ENCODE measurements at places on chromosomes 2 and 18.

GRCh38 chr2:37350034-37350433 is 5.6 kb downstream of the QPCT start:
- DNase-seq: no peak
- no peak overlapping the region for H3K27ac ChIP-seq
- no peak overlapping the region for H3K4me3 ChIP-seq
- H3K4me1 ChIP-seq: peaks cover 6% of the 10 kb centered on the region
- no peaks in the 10 kb centered on the region for H3K36me3 ChIP-seq

DNA sequence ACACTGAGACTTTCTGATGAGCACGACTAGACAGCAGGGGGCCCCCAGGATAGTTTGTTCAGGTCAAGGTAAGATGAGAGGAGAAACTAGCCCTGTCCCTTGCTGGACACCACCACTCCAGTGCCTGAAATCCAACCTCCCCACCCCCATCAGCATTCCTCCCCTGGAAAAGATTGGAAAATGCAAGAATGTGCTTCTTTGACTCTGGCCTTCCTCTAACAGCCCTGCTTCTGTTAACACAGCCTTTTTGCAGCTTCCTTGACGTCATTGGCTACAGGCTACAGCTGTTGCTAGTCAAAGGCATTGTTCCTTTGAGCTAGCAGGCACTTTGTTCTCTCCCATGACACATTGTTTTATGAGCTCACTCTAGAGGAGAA is 20.1 kb upstream of the LTBP1 start:
- no peak for DNase-seq
- no peak overlapping the region for H3K27ac ChIP-seq
- H3K27me3 ChIP-seq: peaks cover 24% of the 10 kb centered on the region
- no peaks in the 10 kb centered on the region for H3K36me3 ChIP-seq
- no peaks in the 10 kb centered on the region for H3K4me1 ChIP-seq

DNA sequence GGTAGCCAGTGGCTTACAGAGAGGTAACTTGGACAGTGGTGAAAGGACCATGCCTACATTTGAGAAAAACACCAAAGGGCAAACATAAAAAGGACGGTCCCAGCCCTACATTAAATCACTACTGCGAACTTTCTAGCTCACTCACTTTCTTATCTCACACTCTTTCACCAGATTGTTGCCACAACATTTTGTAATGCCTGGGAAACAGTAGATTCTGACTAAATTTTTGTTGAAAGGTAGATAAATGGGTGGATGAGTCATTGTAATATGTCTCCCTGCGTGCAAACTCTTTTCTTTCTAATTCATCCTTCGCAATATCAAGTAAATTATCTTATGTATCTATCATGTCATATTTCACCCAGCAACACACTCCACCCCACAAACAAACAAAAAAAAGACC is 192.2 kb downstream of the IRS1 start:
- no peak for DNase-seq
- H3K4me1 ChIP-seq: peaks cover 25% of the 10 kb centered on the region
- no peak overlapping the region for H3K4me3 ChIP-seq
- H3K27ac ChIP-seq: no peak overlapping the region

DNA sequence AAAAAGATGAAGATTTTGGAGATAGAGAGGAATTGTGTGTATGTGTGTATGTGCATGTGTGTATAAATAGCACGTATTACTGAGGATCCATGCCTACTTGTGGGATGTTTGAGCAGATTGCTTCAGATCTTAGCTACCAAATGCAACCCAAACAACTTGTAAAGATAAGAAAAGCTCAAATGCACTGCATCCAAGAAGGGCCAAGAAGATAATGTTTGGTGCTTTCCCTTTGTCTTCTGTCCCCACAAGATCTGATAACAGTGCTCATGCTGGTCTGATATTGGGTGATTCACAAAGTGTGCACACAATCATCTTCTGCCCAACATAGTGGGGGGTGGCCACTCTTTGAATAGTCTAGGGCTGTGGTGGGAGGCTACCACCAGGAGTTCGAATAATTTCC is 284.8 kb upstream of the CYRIA start:
- H3K4me3 ChIP-seq: no peak overlapping the region
- no peak for DNase-seq
- no peaks in the 10 kb centered on the region for H3K4me1 ChIP-seq

DNA sequence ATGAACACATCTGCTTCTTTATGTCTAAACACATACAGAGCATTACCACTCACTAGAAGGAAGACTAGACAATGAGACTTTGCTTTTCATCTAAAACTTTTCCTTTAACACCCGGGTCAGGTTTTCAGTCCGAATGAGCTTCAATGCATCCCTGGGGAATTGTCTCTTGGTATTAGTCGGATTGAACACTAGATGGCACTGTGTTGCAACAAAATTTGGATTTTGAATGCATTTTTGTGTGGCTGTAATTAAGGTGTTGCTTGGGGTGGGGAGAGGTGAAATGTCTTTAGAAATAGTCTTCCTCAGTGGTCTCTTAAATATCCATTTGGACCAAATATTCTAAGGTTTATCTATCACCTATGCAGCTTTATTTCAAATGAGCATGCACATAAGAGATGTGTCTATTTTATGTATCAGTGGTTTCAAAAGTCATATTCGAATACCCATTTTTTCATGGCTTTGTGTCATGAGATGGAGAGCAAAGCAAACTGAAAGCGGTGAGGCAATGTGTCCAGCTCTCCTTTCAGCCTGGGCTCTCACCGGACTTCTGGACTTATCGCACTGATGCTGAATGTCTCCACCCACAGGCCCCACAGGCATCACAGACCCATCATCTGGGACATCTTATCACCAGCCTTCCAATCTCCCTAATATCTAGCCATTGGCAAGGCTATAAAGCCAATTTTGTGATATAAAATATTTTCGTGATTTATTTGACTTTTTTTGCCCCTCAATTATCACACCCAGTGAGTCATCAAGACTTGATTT is 510.3 kb downstream of the RNF144A start:
- H3K27me3 ChIP-seq: peaks cover 3% of the 10 kb centered on the region
- H3K27ac ChIP-seq: peak overlapping the region; percentile 69
- peak; percentile 36 for DNase-seq
- H3K36me3 ChIP-seq: peaks cover 9% of the 10 kb centered on the region
- H3K4me3 ChIP-seq: peak overlapping the region; percentile 2
- peaks cover 48% of the 10 kb centered on the region for H3K4me1 ChIP-seq

DNA sequence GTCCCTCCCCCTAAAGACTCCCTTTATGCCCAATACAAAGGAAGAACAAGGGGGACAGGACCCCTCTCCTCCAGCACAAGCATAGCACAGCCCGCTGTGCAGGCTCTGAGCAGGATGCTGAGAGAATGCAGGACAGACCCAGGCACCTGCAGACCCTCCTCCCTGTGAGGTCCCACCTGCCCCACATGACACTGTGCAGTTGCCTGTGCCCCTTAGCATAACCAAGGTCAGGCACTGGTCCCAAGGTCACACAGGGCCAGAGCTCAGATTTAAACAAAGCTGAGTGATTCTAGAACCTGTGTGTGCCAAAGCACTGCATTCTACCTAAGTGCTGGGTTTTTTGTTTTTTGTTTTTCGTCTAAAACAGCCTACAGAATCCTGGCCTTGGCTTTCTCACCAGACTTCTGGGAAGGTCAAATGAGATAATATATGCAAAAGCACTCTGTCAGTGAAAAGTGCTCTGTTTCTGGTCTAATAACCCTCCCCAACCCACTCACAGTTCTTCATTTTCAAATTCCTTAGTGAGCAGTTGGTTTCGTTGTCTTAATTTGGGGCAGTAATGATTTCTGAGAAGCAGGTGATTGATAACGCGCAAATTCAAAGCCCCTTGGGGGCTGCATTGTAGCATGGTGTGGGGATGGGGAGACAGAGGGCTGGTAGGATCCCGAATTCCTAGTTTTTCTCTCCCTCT is 125.7 kb downstream of the KCTD1 start:
- no peak overlapping the region for H3K4me3 ChIP-seq
- no peaks in the 10 kb centered on the region for H3K27me3 ChIP-seq
- H3K27ac ChIP-seq: no peak overlapping the region
- H3K36me3 ChIP-seq: no peaks in the 10 kb centered on the region

DNA sequence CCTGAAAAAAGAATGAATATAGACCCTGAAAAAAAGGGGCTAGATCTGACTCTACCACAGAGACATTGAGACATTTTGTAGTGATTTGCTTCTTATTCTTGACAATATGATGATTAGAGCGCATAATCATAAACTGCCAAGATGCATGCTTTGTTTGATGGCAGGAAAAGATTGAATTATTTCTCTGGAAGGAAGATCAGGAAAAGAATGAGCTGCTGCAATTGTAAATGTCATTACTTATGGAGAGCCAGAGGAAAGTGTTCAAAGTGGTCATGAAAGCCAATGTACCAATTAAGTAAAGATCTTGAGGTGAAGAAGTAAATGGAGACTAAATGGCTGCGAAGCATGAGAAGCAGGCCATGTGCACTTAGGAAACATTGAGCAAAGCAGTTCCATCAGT is 126.4 kb upstream of the NXPH2 start:
- no peaks in the 10 kb centered on the region for H3K4me1 ChIP-seq
- H3K27me3 ChIP-seq: no peaks in the 10 kb centered on the region
- no peak overlapping the region for H3K4me3 ChIP-seq
- H3K36me3 ChIP-seq: no peaks in the 10 kb centered on the region
- H3K27ac ChIP-seq: no peak overlapping the region

- no peak for DNase-seq
- H3K36me3 ChIP-seq: peaks cover 2% of the 10 kb centered on the region
- H3K27me3 ChIP-seq: peaks cover 85% of the 10 kb centered on the region
- peaks cover 4% of the 10 kb centered on the region for H3K4me1 ChIP-seq
These were observed 9.8 kb downstream of the POU3F3 start for GRCh38 chr2:104863468-104864279.

- DNase-seq: no peak
- H3K27me3 ChIP-seq: no peaks in the 10 kb centered on the region
- H3K36me3 ChIP-seq: peaks cover 31% of the 10 kb centered on the region
- H3K4me3 ChIP-seq: no peak overlapping the region
These were observed 55.4 kb downstream of the KLF7 start for GRCh38 chr2:207110310-207110709.

- H3K27ac ChIP-seq: no peak overlapping the region
- H3K4me1 ChIP-seq: no peaks in the 10 kb centered on the region
- H3K27me3 ChIP-seq: peaks cover 3% of the 10 kb centered on the region
- no peak overlapping the region for H3K4me3 ChIP-seq
These were observed 142.2 kb downstream of the MAP2 start for GRCh38 chr2:209565896-209566582.

DNA sequence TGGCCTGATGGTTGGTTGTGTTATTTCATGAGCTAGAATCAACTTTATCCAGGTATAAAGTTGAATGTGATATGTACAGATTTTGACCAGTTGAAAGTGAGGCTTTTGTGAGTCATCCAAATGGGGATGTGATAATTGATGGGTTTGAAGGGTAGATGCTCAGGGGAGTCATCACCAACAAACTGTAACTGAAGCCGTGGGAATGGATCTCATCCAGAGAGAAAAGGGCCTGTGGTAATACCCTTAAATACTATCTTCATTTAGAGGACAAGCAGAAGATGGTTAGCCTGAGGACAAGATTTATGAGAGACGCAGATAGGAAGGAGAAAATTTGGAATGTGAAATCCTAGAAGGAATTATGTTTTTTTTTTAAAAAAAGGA is 90.5 kb upstream of the MYO3B start:
- no peaks in the 10 kb centered on the region for H3K36me3 ChIP-seq
- H3K27me3 ChIP-seq: no peaks in the 10 kb centered on the region
- no peaks in the 10 kb centered on the region for H3K4me1 ChIP-seq
- DNase-seq: no peak

- no peak overlapping the region for H3K27ac ChIP-seq
- no peak overlapping the region for H3K4me3 ChIP-seq
- peaks cover 6% of the 10 kb centered on the region for H3K27me3 ChIP-seq
These were observed 22.9 kb upstream of the LBH start for GRCh38 chr2:30208453-30208852.

GRCh38 chr2:31736695-31737454 is 156.1 kb upstream of the SRD5A2 start:
- H3K4me3 ChIP-seq: no peak overlapping the region
- DNase-seq: no peak
- no peaks in the 10 kb centered on the region for H3K36me3 ChIP-seq
- H3K27me3 ChIP-seq: peaks cover 7% of the 10 kb centered on the region

DNA sequence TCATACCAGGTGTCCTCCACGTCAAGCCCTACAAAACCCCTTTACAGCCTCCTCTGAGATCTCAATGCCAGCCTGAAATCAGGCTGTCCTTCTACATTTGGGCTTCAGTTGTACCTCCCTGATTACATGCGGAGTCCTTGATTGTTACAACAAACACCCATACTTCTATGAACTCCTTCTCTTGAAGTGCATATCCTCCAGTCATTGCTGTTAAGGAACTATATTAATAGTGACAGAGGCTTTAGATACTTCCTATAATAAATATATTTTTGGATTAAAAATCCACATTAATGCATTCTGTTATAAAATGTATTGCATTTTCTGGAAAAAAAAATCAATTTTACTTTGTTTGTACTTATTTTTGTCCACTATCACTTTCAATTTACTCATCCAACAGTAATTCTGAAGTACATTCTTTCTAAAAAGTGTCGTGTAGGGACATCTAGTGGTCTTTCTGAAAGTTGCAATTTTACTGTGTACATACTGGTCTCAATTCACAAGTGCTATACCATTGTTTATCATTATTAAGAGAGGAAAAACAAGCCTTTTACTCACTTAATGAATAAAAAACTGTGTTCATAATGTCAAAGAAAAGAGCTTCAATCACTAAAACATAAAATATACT is 316.4 kb downstream of the DSEL start:
- H3K4me3 ChIP-seq: no peak overlapping the region
- no peaks in the 10 kb centered on the region for H3K36me3 ChIP-seq
- no peak for DNase-seq

- DNase-seq: no peak
- no peaks in the 10 kb centered on the region for H3K36me3 ChIP-seq
- H3K4me1 ChIP-seq: peaks cover 15% of the 10 kb centered on the region
- no peak overlapping the region for H3K27ac ChIP-seq
These were observed 79.3 kb upstream of the ITPRID2 start for GRCh38 chr2:181812106-181812743.

GRCh38 chr18:56257205-56257604 is 381.2 kb downstream of the TXNL1 start:
- no peak overlapping the region for H3K27ac ChIP-seq
- H3K4me3 ChIP-seq: no peak overlapping the region
- H3K27me3 ChIP-seq: no peaks in the 10 kb centered on the region
- no peaks in the 10 kb centered on the region for H3K4me1 ChIP-seq
- H3K36me3 ChIP-seq: no peaks in the 10 kb centered on the region
